ENCODE measurements at places on chromosomes 1 and 21. TPM values are rescaled to one million over a fixed set of nuclear protein-coding genes. Genes with fewer than 3 reads are reported as not detected.
A peak's percentile ranks its signal among the peaks of the same experiment; 100 is the strongest.

Gene RAB7B
- 3.5 TPM for total RNA-seq

DNA sequence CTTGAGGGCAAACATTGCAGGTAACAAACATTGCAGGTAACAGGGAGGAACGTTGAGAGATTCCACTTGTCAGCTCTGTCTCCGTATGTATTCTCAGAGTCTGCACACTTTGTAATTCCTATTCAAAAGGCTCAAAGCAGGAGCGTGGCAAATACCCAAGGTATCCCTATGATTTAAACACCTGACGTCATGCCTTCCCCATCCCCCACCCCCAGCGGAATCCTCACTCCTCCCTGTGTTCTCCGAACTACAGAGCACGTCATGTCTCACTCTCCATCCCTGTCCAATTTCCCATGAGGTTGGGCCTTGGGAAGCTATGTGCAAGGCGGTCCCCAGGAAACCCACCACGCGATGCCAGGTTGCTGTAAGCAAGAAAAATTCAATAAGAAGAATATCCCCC is 2.8 kb upstream of the LRRC38 start:
- peaks cover 3% of the 10 kb centered on the region for H3K4me1 ChIP-seq
- no peak overlapping the region for H3K27ac ChIP-seq

GRCh38 chr1:225944387-225944786 is 3.4 kb upstream of the LEFTY2 start:
- H3K4me3 ChIP-seq, result no peak overlapping the region
- DNase-seq, result no peak
- no peaks in the 10 kb centered on the region for H3K36me3 ChIP-seq
- H3K27me3 ChIP-seq, result peaks cover 19% of the 10 kb centered on the region
- no peak overlapping the region for H3K27ac ChIP-seq
- peaks cover 28% of the 10 kb centered on the region for H3K4me1 ChIP-seq

- no peaks in the 10 kb centered on the region for H3K27me3 ChIP-seq
- no peaks in the 10 kb centered on the region for H3K36me3 ChIP-seq
- peak overlapping the region; percentile 85 for H3K4me3 ChIP-seq
- H3K4me1 ChIP-seq, result peaks cover 79% of the 10 kb centered on the region
Measured at GRCh38 chr1:223700942-223701637, 11.2 kb upstream of the CAPN2 start.

Gene TCHHL1
- total RNA-seq, result not detected

Gene GOLT1A
- total RNA-seq, result not detected

GRCh38 chr1:111320066-111320879 is 29.6 kb downstream of the CHIA start:
- DNase-seq, result no peak
- H3K27ac ChIP-seq, result no peak overlapping the region
- no peaks in the 10 kb centered on the region for H3K4me1 ChIP-seq
- H3K27me3 ChIP-seq, result peaks cover 16% of the 10 kb centered on the region
- no peak overlapping the region for H3K4me3 ChIP-seq

DNA sequence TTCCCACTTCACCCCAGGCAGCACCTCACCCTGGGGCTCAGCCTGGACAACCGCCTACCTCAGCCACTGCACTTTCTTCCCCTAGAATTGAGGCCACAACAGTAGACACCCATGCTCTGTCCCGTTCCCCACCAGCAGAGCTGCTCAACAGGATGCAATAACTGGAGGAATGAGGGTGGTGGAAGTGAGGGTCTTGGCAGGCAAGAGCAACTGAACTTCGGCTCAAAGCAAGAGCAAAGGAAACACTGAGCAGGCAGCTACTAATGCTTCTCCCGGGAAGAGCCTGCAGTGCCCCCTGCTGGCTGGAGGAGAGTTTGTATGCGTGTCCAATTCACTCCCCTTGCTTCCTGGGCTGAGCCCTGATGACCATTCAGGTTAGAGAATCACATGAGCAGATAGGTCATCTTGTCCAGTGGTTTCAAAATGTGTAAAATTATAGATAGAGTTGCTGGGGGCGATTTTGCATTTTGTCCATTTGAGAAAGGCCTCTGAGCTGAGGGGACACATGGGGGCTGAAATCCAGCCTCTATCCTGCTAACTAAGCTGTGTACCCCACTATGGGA is 13.9 kb downstream of the NT5C1A start:
- H3K4me1 ChIP-seq, result peaks cover 16% of the 10 kb centered on the region
- H3K27ac ChIP-seq, result peak overlapping the region; percentile 18
- H3K36me3 ChIP-seq, result no peaks in the 10 kb centered on the region
- peaks cover 13% of the 10 kb centered on the region for H3K27me3 ChIP-seq
- DNase-seq, result no peak
- H3K4me3 ChIP-seq, result peak overlapping the region; percentile 3

GRCh38 chr1:4851385-4852065 is 197.1 kb downstream of the AJAP1 start:
- no peak overlapping the region for H3K27ac ChIP-seq
- H3K4me1 ChIP-seq, result no peaks in the 10 kb centered on the region
- no peak overlapping the region for H3K4me3 ChIP-seq
- DNase-seq, result no peak

- H3K27me3 ChIP-seq, result no peaks in the 10 kb centered on the region
- no peak overlapping the region for H3K4me3 ChIP-seq
- H3K4me1 ChIP-seq, result peaks cover 12% of the 10 kb centered on the region
- H3K27ac ChIP-seq, result no peak overlapping the region
- H3K36me3 ChIP-seq, result peaks cover 1% of the 10 kb centered on the region
Measured at GRCh38 chr21:35163411-35163810, 114.3 kb upstream of the RUNX1 start.

Gene SLC27A3
- 10.6 TPM for total RNA-seq

GRCh38 chr1:67850151-67850551 is 16.9 kb upstream of the GNG12 start:
- H3K27me3 ChIP-seq, result no peaks in the 10 kb centered on the region
- DNase-seq, result no peak
- H3K36me3 ChIP-seq, result no peaks in the 10 kb centered on the region
- peaks cover 17% of the 10 kb centered on the region for H3K4me1 ChIP-seq
- H3K27ac ChIP-seq, result no peak overlapping the region

DNA sequence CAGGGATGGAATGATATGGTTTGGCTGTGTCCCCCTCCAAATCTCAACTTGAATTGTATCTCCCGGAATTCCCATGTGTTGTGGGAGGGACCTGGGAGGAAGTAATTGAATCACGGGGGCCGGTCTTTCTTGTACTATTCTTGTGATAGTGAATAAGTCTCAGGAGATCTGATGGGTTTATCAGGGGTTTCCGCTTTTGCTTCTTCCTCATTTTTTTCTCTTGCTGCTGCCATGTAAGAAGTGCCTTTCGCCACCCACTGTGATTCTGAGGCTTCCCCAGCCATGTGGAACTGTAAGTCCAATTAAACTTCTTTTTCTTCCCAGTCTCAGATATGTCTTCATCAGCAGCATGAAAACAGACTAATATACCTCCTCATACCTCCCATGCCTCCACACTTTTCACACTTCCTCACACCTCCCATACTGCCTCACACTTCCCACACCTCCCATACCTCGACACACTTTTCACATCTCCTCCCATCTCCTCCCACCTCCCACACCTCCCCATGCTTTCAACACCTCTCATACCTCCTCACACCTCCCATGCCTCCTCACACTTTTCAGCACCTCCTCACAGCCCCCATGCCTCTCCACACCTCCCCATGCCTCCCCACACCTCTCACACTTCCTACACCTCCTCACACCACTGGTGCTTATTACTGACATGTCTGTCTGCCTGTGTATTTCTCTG is 21.3 kb downstream of the GPR137B start:
- H3K4me3 ChIP-seq, result no peak overlapping the region
- H3K36me3 ChIP-seq, result peaks cover 10% of the 10 kb centered on the region
- H3K27me3 ChIP-seq, result no peaks in the 10 kb centered on the region
- H3K4me1 ChIP-seq, result no peaks in the 10 kb centered on the region
- no peak overlapping the region for H3K27ac ChIP-seq

GRCh38 chr21:29568020-29568697 is 269.4 kb downstream of the BACH1 start:
- no peak overlapping the region for H3K4me3 ChIP-seq
- peaks cover 1% of the 10 kb centered on the region for H3K36me3 ChIP-seq
- DNase-seq, result no peak
- no peak overlapping the region for H3K27ac ChIP-seq
- peaks cover 12% of the 10 kb centered on the region for H3K4me1 ChIP-seq
- no peaks in the 10 kb centered on the region for H3K27me3 ChIP-seq

GRCh38 chr1:227739636-227740035 is 4.4 kb downstream of the SNAP47 start:
- DNase-seq, result no peak
- no peak overlapping the region for H3K4me3 ChIP-seq
- H3K36me3 ChIP-seq, result peaks cover 2% of the 10 kb centered on the region
- H3K27ac ChIP-seq, result no peak overlapping the region
- peaks cover 12% of the 10 kb centered on the region for H3K4me1 ChIP-seq

- H3K36me3 ChIP-seq, result peaks cover 3% of the 10 kb centered on the region
- H3K4me1 ChIP-seq, result peaks cover 19% of the 10 kb centered on the region
- no peaks in the 10 kb centered on the region for H3K27me3 ChIP-seq
- peak overlapping the region; percentile 28 for H3K27ac ChIP-seq
- H3K4me3 ChIP-seq, result no peak overlapping the region
- DNase-seq, result no peak
Measured at GRCh38 chr1:45843474-45843905, 40.1 kb downstream of the MAST2 start.

DNA sequence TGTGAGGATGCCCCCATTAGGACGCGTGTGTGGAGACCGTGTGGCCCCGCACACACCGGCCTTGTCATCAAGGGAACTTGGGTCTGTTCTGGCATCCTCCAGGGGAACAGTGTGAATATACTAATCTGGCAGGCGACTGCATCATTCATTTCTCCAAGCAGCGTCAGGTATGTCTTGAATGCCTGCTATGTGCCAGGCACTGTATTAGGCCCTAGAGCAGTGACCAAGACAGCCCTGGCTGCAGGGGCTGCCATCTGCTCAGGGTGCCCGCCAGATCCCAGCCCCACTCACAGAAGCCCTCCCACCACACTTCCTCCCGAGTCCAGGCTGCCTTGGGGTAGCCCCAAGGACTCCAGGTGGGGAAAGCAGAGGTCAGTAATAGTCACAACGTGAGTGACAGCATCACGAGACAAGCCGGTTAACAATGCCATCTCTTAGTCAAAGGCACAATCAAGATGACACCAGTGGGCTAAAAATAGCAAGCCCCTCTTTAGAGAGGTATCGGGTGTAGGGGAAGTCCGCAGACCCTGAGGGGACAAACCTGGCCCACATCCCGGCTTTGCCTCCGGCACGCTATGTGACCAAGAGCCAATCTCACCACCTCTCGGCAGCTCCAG is 7.5 kb upstream of the LAPTM5 start:
- DNase-seq, result no peak
- no peak overlapping the region for H3K4me3 ChIP-seq
- no peaks in the 10 kb centered on the region for H3K36me3 ChIP-seq

GRCh38 chr1:10705953-10706352 is 90.5 kb downstream of the CASZ1 start:
- H3K27me3 ChIP-seq, result peaks cover 31% of the 10 kb centered on the region
- no peak overlapping the region for H3K4me3 ChIP-seq
- no peak overlapping the region for H3K27ac ChIP-seq
- H3K36me3 ChIP-seq, result no peaks in the 10 kb centered on the region
- no peak for DNase-seq

DNA sequence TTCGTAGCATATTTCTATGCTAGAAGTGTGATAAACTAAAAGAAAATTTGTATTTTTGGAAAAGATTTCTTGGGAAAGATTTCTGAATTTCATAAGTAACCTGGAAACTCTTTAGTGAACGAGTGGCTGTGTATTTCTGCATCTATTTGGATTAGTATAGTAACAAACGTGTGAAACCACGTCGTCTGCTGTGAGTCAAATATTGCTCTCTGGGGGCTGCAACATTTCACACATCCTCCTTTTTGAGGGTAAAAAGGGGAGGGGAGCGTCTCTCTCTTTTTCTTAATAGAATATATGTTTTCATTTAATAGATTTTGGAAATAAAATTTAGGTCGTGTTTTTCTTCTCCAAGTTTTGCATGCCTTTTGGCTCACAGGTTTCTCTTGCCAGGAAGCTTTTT is 44.8 kb downstream of the LHX9 start:
- H3K4me1 ChIP-seq, result peaks cover 19% of the 10 kb centered on the region
- no peaks in the 10 kb centered on the region for H3K36me3 ChIP-seq
- no peak overlapping the region for H3K27ac ChIP-seq
- DNase-seq, result no peak

Gene ENAH
- 434 TPM for total RNA-seq

Gene NHLH1
- total RNA-seq, result 0.18 TPM
